ENCODE measurements at places on chromosomes 1 and 21.

GRCh38 chr1:235287208-235287882 lies 40.6 kb downstream of the ARID4B start:
- DNase-seq, result no peak

DNA sequence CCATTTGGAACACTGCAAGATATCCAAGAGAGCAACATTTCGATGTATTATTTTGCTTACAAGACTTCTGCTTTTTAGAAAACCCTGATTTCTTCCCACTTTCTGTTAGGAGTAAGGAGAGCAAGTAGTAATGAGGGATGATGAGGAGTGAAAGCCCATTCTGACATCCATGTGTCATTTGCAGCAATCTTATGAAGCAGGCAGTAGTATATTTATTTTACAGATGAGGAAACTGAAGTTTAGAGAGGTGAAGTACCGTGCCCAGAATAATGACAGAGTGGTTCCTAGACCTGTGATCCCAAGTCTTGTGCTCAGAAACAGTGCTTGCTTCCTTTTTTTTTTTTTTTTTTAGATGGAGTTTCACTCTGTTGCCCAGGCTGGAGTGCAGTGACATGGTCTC lies 7.1 kb upstream of the ZSCAN20 start:
- DNase-seq, result no peak

DNA sequence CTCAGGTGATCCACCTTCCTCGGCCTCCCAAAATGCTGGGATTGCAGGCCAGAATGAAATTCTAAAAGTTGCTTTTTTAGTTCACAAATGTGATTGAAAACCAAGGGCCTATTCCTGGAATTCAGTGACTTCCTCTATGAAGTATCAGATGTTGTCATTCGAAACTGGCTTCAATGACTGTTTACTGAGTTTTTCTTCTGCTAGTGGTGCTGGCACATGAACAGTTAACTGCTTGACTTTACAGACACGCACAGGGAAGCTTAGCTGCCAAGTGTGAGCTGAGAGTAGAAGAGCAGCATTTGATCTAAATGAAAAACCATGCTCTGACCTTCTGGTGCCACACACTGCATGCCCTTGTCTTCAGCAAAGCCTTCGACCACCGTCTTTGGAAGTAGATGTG lies 32.8 kb upstream of the AJAP1 start:
- no peak for DNase-seq

GRCh38 chr1:18803151-18803791 lies 56.2 kb downstream of the TAS1R2 start:
- DNase-seq, result no peak

- DNase-seq, result no peak
These were observed 233.9 kb upstream of the CAMK1G start for GRCh38 chr1:209349363-209350308.

DNA sequence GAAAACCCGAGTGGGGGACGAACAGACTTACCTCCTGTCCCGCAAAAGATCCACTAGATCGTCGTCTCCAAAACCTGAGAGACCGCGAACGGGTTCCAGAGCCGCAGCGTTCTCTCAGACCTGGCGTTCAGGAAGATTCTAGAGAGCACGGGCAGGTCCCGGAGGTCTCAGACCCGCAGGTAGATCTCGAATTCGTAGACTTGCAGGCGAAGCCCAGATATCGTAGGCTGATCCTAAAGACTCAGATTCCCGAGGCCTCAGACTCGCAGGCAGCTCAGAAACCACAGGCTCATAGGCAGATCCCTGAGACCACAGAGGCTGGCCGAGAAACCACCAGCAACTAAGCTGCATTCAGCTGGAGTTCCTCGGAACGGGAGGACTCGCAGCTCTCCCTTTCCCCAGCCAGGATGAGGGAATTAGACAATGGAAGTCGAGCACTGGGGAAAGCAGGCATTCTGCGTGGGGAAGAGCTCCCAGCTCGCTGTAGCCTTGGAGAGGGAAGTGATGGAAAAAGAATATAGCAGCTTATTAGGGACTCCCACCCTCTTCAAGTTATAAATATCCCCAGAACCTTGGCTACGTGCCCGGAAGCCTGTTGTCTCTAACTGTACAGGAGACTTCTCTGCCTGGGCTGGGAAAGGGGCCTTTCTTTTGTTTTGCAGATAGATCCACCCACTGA lies at the start of gene ZNF436:
TSS of gene ZNF436 (minus strand) at position 502 of the 679 bp plus-strand sequence. CDS start 1,831 bp downstream, outside the sequence.
- no peak for DNase-seq

DNA sequence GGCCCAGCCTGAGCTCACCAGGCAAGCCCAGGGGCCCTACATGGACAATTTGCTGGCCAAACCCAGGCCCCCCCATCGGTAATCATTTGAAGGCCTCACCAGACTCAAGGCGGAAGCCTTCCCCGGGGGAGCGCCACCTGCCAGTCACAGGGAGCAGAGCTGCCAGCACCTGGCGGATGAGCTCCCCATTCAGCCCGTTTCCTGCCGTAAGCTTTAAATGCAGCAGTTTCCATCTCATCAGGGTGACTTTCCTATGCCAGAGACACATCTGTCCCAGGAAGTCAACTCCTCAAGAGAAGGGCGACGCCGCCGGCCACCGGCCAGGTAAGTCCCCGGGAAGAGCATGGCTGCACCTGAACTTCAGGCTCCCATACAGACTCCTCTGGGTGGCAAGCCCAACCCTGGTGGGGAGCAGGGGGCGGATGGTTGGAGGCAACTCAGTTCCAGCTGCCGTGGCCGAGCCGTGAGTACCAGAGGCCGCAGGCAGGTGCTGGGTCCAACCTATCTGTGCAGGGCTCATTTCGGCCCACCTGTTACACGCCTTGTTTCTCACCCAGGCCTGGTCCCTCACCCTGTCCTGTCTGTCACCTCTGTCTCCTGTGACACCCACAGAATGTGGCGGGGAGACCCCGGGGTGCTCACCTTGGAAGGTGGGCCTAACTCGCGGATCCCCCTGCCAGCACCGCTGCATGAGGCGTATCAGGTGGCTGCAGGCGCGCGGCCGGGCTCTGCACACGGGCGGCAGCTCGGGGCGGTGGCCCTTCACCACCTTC lies 20.7 kb downstream of the RIPK4 start:
- DNase-seq, result no peak

DNA sequence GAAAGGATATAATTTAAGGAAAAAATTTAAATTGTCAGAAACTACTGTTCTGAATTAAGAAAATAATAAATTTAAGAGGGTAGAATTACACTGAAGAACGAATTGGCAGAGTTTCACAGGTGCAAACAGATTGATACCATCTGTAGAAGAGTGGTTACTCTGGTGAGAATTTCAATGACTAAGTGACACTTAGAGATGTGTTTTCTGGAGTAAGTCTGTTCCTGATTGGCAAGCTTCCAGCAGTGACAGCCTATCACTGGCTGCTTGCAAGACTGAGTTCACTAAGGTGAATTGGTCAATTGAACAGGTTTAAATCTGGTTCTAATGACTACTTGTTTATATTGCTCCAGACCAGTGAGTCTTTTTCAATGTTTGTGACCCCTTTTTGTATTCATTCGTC lies 838.2 kb upstream of the RGS18 start:
- no peak for DNase-seq

GRCh38 chr1:94992161-94992560 lies 65.3 kb upstream of the CNN3 start:
- DNase-seq, result no peak

- peak; percentile 47 for DNase-seq
These were observed 22.7 kb downstream of the CRYAA start for GRCh38 chr21:43191521-43191920.

All from type B pancreatic cell (in vitro differentiated cells).